CD8-positive, alpha-beta T cell (primary cell): ENCODE measurements at places on chromosomes 4 and X. TPM values are rescaled to one million over a fixed set of nuclear protein-coding genes. Genes with fewer than 3 reads are reported as not detected.

GRCh38 chr4:54440394-54441136 lies 211.5 kb downstream of the PDGFRA start:
- no peak for DNase-seq

DNA sequence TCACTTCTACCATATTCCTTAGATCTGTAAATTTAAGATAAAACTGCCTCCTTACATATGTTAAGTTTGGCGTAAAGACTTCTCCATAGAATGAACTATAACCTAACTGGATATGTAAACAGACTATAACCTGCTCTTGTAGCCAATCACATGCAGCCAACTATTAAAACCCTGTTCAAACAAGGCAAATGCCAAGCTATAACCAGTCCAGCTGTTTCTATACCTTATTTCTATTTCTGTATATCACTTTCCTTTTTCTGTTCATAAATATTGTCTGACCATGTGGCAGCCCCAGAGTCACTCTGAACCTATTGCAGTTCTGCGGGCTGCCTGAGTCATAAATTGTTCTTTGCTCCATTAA lies 12.4 kb upstream of the POF1B start:
- DNase-seq = no peak

GRCh38 chrX:20361890-20362262 lies 95.2 kb upstream of the RPS6KA3 start:
- no peak for DNase-seq

- no peak for DNase-seq
Observed at GRCh38 chrX:11172415-11172814, 61.3 kb downstream of the HCCS start.

GRCh38 chrX:55088795-55089489 lies at the start of gene PAGE2:
PAGE2 (plus strand) TSS chrX:55089018; CDS start chrX:55090021, 1,003 bp downstream.
- no peak for DNase-seq

GRCh38 chr4:6076391-6076790 lies 58.2 kb upstream of the C4orf50 start:
- DNase-seq = no peak

TEX13D gene
- not detected for total RNA-seq

CCNA2 gene
- total RNA-seq = 0.22 TPM

SPANXD gene
- total RNA-seq = not detected

IL1RAPL1 gene
- total RNA-seq = not detected
